GOT3 (cell line): ENCODE measurements at places on chromosomes 1 and 21.

DNA sequence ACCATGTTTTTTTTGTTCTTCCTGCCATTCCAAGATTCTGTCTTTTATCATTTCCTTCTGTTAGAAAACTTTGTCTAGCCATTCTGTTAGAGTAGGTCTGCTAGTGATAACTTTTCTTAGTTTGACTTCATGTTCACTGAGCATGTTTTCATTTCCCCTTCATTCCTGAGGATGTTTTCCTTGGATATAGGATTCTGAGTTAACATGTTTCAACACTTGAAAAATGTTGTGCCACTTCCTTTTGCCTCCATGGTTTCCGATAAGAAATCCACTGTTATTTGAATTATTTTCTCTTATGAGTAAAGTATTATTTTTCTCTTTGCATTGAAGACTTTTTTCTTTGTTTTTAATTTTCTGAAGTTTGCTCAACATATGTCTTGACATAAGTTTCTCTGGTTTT, 66.7 kb downstream of the ATP1A1 start:
- DNase-seq, result no peak

- no peak for DNase-seq
These were observed 1.3 kb downstream of the TACSTD2 start for GRCh38 chr1:58575551-58576324.

DNA sequence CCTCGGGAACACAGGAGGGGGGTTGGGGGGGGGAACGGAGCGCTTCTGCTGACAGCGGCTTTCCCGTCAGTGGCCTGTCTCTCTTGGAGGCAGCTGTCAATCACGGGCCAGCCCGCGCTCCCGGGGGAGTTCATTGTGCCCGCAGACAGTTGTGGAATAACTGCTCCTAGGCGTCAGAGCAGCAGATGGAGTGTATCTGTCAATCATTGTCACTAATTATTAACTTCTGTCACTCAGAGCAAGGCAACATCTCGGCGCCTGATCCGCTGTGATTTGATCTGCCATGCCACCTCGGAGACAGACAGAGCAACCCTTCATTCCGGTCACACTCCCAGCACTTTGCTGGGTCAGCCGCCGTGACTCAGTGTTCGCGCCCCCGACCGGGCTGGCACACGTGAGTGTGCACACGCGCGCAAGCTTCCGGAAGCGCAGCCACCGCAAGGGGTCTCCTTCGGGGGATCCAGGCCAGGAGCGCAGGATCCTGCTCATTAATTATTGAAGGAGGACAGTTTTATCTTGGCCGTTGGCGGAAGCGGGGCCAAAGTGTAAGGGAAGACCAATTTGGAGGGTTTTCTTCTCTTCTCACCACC, 75.8 kb downstream of the RRAGC start:
- DNase-seq, result no peak

- DNase-seq, result no peak
These were observed 2.3 kb upstream of the NENF start for GRCh38 chr1:212430416-212430815.

GRCh38 chr1:153490272-153491051, 30.0 kb upstream of the S100A7 start:
- DNase-seq, result peak; percentile 29

- no peak for DNase-seq
These were observed 559 bp downstream of the VCAM1 start for GRCh38 chr1:100720101-100720500.
